ENCODE measurements at places on chromosomes 2 and 18. TPM values are rescaled to one million over a fixed set of nuclear protein-coding genes. Genes with fewer than 3 reads are reported as not detected.

GRCh38 chr2:29698216-29698615, 223.2 kb downstream of the ALK start:
- no peak for DNase-seq
- H3K27ac ChIP-seq: no peak overlapping the region
- H3K36me3 ChIP-seq: no peaks in the 10 kb centered on the region
- peaks cover 7% of the 10 kb centered on the region for H3K27me3 ChIP-seq

GRCh38 chr18:77346208-77346810, 96.7 kb downstream of the GALR1 start:
- no peak overlapping the region for H3K4me3 ChIP-seq
- no peak for DNase-seq
- H3K4me1 ChIP-seq: peaks cover 6% of the 10 kb centered on the region
- H3K36me3 ChIP-seq: no peaks in the 10 kb centered on the region

GRCh38 chr2:69428981-69429380, 8.3 kb downstream of the NFU1 start:
- no peak for DNase-seq
- H3K4me1 ChIP-seq: peaks cover 3% of the 10 kb centered on the region
- H3K27me3 ChIP-seq: no peaks in the 10 kb centered on the region
- H3K27ac ChIP-seq: no peak overlapping the region
- H3K36me3 ChIP-seq: peaks cover 10% of the 10 kb centered on the region

DNA sequence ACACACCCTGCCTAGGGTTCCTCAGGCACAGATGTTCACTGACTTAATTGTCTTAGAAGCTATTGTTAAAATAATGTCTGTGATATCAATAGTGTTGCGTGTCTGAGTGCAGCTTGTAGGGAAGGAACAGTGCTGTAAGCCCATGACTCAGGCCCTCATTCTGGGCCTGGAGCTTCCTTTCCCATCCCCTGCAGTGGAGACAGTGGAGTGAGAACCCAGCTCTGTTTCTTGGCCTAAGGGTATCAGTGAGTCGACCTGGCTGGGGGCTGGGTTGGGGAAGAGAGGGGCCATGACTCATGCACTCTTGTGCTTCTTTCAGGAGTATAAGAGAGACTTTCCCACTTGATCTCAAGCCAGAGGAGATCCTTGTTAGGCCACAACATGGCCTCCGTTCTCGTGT, 106.8 kb downstream of the HRH4 start:
- H3K27me3 ChIP-seq: no peaks in the 10 kb centered on the region
- no peak for DNase-seq
- H3K4me3 ChIP-seq: no peak overlapping the region
- H3K4me1 ChIP-seq: no peaks in the 10 kb centered on the region
- no peak overlapping the region for H3K27ac ChIP-seq

DNA sequence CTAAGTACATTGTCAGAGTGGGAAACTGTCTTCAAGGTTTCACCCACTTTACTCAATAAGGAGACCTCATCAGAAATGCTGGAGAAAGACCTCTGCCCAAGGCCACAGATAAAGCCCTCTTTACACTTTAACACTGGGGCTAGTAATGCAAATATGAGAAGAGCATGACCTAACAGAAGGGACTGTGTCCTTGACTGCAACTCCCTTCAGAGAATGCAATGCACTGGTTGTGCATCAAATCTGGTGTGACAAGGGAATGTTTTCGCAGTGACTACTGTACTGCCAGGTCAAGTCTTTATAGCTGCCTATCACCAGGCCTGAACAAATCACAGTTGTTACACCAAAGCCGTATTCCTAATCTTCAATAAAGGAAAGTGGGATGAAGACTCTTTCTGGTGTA, 28.6 kb downstream of the CDH19 start:
- DNase-seq: no peak
- H3K4me1 ChIP-seq: no peaks in the 10 kb centered on the region
- H3K27me3 ChIP-seq: no peaks in the 10 kb centered on the region
- H3K27ac ChIP-seq: no peak overlapping the region
- H3K4me3 ChIP-seq: no peak overlapping the region

GRCh38 chr18:79405781-79406575, 10.2 kb downstream of the NFATC1 start:
- peak; percentile 86 for DNase-seq
- peaks cover 49% of the 10 kb centered on the region for H3K36me3 ChIP-seq
- no peaks in the 10 kb centered on the region for H3K27me3 ChIP-seq
- H3K27ac ChIP-seq: peak overlapping the region; percentile 97

- H3K27ac ChIP-seq: no peak within 1 kb of the TSS
- H3K4me1 ChIP-seq: peaks cover 22% of the 10 kb centered on the region
- H3K36me3 ChIP-seq: no peaks in the 10 kb centered on the region
Observed at GRCh38 chr2:15939854-15940660, at the start of gene MYCN. TSS of gene MYCN (plus strand) at chr2:15940550. CDS start at chr2:15942065, 1,515 bp downstream.

DNA sequence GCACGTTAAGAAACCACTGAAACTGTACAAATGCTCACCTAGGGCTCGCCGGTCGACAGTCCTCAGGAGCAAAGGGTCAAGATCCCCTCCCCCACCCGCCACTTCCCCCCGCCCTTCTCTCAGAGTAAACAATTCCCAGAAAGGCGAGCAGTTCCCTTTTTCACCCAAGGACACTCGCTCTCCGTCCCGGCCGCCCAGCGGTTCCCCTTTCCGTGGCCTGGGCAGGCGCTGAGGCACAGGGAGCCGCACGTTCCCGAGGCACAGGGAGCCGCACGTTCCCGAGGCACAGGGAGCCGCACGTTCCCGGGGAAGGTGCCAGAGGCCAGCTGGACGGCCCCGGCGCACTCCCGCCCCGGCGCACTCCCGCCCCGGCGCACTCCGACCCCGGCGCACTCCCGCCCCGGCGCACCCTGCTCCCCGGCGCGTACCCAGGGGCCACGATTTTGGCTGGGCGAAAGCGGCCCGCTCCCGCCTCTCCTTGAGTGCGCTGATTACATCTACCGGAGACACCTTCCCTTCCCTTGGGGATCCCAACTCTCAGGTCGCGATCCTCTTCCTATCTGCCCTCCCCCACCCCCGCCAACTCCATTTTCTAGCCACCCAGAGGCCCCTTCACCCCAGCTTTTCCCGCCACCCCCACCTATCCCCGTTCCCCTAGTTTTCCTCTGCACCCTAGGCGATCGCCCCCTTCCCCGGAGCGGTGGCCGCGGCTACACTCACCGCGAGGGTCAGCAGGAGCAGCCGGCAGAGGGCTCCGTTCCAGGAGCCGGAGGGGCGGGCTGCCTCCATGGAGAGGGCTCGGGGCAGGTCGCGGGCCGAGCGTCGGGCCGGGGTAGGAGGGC, 817 bp downstream of the DSC2 start:
- H3K4me3 ChIP-seq: peak overlapping the region; percentile 66
- peak; percentile 6 for DNase-seq
- H3K27ac ChIP-seq: no peak overlapping the region
- H3K4me1 ChIP-seq: no peaks in the 10 kb centered on the region

DNA sequence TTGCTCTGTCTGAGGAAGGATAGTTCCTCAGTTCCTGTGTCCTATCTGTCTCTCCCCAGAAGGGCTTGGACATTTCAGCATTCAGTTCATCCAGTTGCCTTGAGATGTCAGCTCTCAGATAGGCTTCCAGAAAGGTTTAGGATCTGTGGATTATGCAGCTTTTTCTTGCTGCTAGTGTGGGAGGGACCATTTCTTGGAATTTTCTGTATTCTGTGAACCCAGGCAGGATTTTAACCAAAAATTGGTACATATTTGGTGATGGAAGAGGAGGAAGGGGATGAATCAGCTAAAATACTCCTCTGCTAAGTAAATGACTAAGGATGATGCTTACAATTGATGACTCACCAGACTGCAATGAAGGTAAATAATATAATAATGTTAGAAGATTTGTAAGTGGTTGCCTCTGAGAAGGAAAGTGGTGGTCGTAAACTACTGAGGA, 58.6 kb upstream of the DOCK10 start:
- no peaks in the 10 kb centered on the region for H3K36me3 ChIP-seq
- no peak overlapping the region for H3K4me3 ChIP-seq
- H3K27me3 ChIP-seq: no peaks in the 10 kb centered on the region
- H3K4me1 ChIP-seq: no peaks in the 10 kb centered on the region
- DNase-seq: no peak

DNA sequence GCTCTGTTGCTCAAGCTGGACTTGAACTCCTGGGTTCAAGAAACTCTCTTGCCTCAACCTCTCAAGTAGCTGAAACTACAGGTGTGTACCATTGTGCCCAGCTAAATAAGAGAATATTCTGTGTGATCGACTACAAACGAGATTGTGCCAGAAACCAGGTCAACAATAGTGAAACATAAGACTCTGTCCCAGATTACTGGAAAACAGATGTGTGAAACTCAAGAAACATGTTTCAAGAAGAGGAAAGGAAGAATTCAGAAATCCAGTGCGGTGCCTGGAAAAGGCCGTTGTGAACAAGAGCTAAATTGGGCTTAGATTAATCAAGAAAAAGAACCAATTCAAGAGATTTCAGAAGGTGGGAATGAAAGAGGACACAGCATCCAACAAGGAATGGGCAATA, 23.4 kb upstream of the STAT1 start:
- H3K27me3 ChIP-seq: no peaks in the 10 kb centered on the region
- no peak for DNase-seq
- H3K27ac ChIP-seq: peak overlapping the region; percentile 30
- peaks cover 27% of the 10 kb centered on the region for H3K4me1 ChIP-seq
- no peak overlapping the region for H3K4me3 ChIP-seq

CYP20A1 gene
- 20.6 TPM for total RNA-seq

REL gene
- 61.5 TPM for total RNA-seq

SLC35F5 gene
- total RNA-seq: 20.8 TPM

DNAJC5G gene
- total RNA-seq: not detected

CFAP65 gene
- total RNA-seq: not detected

MSH6 gene
- total RNA-seq: 173 TPM

DNMT3A gene
- total RNA-seq: 90.7 TPM
